CD4-positive, alpha-beta memory T cell (primary cell): ENCODE measurements at places on chromosomes 3 and 15.

DNA sequence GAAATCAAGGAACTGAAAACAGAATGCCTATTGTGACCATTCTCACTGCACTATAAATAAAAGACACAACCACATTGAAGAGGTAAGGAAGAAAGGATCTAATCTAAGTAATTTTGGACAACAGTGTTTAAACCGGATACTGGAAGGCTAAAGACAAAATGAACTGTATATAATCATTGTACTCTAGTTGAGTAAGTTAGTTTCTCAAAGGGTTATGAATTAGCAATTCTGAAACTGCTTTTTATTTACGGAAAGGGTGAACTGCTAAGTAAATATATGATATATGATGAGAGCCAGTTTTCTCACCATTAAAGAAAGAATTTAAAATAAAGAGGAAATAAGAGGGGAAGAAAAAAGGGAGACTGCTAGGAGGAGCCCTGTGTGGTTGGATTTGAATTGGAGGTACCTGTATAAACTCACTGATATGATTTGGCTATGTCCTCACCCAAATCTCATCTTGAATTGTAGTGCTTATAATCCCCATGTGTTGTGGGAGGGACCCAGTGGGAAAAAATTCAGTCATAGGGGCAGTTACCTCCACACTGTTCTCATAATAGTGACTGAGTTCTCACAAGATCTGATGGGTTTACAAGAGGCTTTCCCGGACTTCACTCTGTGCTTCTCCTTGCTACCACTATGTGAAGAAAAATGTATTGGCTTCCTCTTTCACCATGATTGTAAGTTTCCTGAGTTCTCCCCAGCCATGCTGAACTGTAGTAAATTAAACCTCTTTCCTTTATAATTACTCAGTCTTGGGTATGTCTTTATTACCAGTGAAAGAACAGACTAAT, 607.7 kb downstream of the PYDC2 start:
- no peak for DNase-seq

DNA sequence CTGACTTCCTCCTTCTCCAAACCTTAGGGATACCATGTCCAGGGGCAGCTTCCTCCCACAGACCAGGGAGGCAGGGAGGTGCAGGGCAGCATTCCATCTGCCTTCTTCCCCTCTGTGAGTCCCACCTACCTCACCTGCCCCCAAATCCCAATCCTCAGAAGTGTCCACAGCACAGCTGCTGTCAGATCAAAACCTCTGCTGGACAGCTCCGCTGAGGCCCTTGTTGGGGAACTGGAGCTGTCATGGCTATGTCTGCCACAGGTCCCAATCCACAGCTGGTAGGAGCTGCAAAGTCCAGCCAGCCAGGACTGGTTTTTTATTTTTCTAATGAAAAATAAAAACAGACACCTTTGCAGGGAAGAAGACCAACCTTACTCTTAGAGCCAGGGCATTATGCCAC, 40.7 kb upstream of the TBC1D21 start:
- DNase-seq: no peak

DNA sequence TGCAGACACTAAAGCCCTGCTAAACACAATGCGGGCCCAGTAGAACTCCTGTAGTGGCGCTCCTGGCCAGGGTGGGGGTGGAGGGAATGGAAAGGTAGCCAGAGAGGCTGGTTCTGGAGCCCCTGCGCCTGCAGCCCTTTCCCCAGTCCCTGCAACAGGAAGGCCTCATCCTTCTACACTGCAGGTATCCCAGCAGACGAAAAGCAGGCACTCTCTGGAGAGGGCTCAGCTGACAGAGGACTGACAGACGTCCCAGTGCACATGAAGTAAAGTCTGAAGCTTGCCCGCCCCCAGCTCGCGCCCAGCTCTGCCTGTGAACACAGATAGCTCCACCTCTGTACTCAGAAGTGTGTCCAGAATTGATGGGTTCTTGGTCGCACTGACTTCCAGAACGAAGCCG, 46.0 kb downstream of the NSMCE3 start:
- DNase-seq: no peak

DNA sequence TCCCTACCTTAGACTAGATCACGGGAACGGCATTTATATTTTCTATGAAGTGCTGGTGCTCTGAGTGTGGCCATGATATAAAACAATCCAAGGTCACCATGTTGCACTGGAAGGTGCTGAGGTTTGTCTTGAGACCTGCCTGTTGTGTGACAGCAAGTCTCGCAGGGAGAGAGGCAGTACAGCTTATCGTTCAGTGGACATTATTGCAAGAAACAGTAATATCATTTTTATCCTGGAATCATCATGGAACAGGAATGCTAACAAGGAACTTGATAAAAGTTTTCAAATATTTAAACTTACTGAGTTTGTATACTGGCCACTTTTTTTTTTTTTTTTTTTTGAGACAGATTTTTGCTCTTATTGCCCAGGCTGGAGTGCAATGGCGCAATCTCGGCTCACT, 40.0 kb upstream of the GCNT3 start:
- DNase-seq: no peak

DNA sequence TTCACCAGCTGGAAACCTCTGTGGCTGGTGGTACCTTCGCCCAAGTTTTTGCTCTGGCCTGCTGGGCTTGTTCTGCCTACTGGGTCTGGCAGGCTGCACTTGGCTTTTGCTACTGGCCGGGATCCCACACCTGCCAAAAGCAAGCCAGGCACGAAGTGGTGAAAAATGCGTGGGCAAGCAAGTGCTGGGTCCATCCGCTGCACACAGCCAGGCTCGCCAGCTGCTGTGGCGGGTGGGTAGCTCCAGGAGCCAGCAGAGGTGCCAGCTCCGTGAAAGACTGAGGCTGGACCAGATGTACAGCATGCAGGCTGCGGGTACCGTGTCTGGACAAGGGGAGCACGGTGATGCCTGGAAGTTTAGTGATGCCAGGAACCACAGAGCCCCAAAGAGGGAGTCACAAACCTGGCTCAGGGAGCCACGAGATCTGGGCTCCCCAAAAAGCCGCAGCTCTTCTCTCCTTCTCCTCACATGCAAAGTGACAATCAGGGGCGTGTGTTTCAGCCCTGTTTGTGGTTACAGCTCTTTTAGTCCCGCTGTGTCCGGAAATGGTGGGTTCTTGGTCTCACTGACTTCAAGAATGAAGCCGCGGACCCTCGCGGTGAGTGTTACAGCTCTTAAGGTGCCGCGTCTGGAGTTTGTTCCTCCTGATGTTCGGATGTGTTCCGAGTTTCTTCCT, 1455.6 kb upstream of the GBE1 start:
- DNase-seq: no peak

DNA sequence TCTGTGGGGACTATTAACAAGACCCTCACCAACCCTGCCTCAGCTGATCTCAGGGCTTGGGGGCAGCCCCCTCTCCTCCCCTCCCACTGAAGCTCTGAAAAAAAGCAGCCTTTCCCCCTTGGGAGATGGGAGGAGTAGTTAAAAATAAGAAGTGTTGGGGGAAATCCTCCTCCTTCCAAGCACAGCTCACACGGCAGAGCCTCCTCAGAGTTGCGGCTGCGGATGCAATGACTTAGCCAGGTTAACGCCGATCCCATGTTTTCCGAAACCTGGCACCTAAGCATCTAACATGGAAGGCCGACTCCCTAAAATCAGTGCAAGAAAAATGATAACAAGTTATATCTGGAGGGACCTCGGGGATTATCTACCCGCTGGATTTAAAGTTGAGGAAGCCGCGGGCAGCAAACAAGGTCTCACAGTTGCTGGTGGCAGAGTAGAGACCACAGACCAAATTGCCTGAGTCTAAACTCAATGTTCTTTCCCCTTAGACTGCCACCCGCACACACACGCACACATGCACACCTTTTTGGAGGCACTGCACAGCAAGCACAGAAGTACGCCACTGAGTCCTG, 1.1 kb upstream of the TPM1 start:
- DNase-seq: no peak

GRCh38 chr3:12585970-12586369, 29.1 kb downstream of the MKRN2 start:
- no peak for DNase-seq

GRCh38 chr3:14392231-14392630, 10.2 kb upstream of the SLC6A6 start:
- DNase-seq: no peak

DNA sequence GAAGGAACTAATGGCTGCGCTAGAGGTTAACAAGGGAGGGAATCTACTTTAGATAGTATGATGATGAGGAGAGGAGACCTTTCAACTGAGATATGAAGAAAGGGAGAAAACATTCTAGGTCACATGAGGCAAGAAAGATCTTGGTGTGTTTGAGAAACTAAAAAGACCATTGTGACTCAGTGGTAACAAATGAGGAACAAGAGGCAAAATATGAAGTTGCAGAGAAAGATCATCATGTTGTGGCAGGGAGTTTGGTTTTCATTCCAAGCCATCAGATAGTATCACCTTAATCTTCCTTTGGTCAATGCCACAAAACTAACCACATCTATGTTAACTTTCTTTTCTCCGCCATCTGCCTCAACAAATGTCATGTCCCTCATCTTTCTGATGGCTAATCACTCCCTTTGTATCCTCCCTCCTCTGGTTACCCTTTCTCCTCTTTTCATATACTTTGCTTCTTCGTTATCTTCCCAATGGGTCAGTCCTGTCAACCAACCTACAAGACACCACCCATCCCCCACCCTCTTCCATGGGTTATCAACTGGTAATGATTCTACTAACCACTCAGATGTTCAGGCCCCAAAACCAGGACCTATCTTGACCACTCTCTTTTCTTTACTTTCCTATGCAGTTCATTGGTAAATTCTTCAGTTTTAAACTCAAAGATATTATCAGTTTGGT, 2.4 kb upstream of the PDCD6IP start:
- no peak for DNase-seq

DNA sequence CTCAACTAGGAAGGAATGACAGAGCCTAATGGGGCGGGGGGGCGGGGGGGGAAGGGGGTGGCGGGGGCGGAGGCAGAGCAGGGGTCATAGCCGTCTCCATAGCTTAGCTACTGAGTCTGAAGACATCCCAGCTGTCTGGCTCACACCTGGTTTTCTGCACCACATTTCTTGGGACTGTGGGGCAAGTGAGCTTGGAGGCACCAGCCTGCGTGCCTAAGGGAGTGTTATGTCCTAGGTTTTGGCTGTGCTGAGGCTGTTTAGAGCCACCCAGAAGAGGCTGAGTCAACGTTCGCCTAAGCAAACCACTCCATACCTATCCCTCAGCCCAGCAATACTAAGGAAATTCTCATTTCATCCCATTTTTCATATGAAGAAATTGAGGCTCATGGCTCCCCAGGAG, 1.4 kb downstream of the IL17RD start:
- DNase-seq: no peak

GRCh38 chr3:97297032-97297431, 467.5 kb upstream of the ARL6 start:
- no peak for DNase-seq

- no peak for DNase-seq
Observed at GRCh38 chr15:59333401-59334075, 39.1 kb downstream of the MYO1E start.

DNA sequence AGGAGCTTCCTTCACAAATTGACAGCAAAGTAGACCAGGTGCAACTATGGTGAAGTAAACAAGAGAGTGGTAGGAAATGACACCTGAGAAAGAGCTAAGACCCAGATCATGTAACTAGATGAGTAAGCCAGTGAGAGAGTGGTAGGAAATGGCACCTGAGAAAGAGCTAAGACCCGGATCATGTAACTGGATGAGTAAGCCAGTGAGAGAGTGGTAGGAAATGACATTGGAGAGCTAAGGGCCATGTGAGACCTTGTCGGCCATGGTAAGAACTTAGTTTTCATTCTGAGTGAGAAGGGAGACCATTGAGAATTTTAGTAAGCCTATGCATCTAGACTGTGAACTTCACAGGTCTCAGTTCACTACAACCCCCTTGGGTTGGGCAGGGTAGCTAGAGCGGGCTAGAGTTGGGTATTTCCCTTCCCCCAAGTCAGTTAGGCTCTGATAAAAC, 5.4 kb upstream of the SENP7 start:
- peak; percentile 75 for DNase-seq

DNA sequence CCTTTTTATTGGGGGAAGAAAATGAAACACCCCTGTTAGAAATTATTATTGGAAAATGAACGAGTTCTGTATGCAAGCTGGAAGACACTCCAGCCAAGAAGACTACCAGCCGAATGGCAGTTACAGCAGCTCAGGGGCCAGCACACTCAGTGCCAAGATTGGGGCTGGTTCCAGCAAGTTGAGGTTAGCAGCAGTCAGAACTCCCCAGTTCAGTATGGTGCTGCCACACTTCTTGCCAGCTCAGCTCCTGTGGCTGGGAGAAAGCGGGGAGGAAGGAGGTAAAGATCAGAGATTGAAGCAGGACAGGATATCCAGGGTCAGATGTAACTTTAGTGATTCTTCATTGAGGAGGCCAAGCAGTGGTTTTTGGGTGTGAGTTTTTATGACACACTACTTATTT, 280.2 kb upstream of the NR2E3 start:
- DNase-seq: no peak

GRCh38 chr3:157081626-157082210, 78.2 kb downstream of the CCNL1 start:
- DNase-seq: peak; percentile 92
